Stimulated activated CD4-positive, alpha-beta T cell treated with anti-CD3 and anti-CD28 coated beads, Interleukin-15, amount 100 ng/mL, for 24 hours (primary cell): ENCODE measurements at places on chromosomes 2 and 18.

GRCh38 chr2:105877945-105878344 lies 133.2 kb downstream of the NCK2 start:
- no peak for DNase-seq

DNA sequence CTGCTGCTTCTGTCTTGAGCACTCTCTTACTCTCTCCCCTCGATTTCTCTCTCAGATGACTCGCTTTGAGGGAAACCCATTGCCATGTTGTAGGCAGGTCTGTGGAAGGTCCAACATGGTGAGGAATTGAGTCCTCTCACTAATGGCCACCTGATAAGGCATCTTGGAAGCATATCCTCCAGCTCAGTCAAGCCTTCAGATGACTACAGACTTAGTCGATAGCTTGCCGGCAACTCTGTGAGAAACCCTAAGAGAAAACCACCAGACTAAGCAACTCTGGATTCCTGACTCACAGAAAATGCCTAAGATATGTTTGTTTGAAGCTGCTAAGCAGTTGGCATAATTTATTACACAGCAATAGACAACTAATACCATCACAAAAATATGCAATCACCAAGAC lies 51.2 kb downstream of the WDR75 start:
- DNase-seq: no peak

- peak; percentile 75 for DNase-seq
Observed at GRCh38 chr2:199739413-199740110, 111.4 kb downstream of the FTCDNL1 start.

DNA sequence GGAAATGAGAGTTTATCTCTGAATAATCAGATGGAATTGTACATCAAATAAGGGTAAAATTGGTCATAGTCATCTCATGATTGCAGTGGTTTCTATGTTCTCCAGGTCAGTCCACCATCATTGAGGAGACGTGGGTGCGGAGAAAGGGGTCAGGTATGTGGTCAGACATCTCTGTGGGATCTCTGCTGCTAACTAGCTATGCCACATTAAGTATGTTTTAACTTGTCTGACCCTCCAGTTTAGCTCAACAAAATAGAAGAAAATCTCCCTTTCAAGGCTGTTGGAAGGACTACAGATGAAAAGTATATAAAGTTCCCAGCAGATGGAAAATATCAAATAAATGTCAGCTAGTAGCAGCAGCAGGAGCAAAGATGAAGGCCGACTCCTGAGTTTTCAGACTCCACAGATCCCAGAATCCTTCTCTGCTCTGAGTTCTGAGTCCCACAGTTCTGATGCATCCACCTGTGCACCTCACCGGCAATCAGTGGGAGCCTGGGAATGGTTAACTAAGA lies 106.6 kb upstream of the CYP1B1 start:
- DNase-seq: no peak

GRCh38 chr18:69226971-69227370 lies 173.7 kb upstream of the DOK6 start:
- no peak for DNase-seq

- no peak for DNase-seq
Observed at GRCh38 chr18:31185186-31185950, 22.7 kb upstream of the DSC1 start.

DNA sequence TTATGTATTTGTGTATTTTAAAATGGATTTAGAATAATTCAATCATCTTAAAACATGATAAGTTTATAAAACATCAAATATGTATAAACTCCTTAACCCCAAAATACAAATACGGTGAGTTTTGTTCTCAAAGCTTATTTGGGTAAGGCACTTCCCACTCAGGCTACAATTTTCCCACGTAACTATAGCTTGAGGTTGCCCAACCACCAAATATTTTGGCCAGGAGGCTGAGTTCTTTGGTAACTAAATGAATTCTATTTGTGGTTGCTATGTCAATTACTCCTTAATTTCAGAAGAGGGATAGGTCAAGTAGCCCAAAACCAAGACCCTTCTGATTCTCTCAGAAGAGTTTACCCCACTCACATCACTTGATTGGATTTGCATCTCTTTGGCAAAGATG lies 70.4 kb downstream of the MYL12B start:
- DNase-seq: no peak

DNA sequence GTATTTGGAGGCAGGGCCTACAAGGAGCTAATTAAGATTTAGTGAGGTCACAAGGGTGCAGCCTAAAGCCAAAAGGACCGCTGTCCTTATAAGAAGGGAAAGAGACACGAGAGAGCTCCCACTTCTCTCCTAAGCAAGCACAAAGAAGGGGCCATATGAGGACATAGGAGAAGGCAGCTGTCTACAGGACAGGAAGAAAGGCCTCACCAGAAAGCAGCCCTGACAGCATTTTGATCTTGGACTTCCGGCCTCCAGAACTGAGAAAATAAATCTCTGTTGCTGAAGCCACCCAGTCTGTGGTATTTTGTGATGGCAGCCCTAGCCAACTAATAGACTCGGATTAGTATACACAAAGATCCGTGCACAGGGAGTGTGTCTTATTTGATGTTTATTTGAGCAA lies 139.7 kb downstream of the B3GNT2 start:
- no peak for DNase-seq

GRCh38 chr2:70903171-70903570 lies 32.5 kb upstream of the ATP6V1B1 start:
- DNase-seq: no peak

DNA sequence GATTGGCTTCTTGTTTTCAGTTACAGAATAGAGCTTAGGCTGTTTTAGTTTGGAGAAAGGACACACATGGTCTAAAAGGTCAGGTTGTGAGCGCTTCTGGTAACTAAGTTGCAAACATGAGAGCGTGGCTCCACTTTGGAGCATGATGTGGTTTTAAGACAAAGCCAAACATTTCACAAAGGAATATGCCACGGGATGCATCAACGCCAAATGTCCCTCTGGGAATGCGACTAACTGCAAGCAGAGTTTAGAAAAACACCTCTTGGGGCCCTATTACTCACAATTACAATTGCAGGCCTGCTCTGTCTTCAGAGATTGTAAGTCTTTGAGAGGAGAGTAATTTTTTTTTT lies 25.4 kb downstream of the MYO7B start:
- DNase-seq: no peak

DNA sequence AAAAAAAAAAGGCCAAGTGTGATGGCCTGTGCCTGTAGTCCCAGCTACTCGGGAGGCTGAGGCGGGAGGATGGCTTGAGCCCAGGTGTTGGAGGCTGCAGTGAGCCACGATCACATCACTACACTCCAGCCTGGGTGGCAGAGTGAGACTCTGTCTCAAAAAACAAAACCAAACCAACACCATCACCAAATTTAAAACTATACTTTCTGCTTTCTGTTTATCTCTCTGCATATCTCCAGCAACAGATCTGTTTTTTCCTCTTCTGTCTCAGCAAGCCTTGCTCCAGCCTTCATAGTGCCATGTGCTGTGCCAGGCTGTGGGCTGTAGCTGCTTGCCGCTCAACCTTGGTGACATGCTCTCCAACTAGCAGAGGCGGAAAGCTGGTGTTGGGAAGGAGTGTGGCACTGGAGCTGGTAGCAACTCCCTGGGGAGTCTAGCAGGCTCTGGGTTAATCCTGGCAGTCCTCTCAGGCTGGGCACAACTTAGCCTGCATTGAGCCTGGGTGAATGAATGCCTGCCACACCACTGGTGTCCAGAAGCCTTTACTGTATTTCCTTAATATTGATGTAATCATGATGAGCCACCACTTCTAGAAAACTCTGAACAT lies 204.1 kb downstream of the LDLRAD4 start:
- no peak for DNase-seq

- no peak for DNase-seq
Observed at GRCh38 chr2:229124136-229124535, 147.0 kb downstream of the PID1 start.

GRCh38 chr2:186328838-186329237 lies 157.2 kb upstream of the ZC3H15 start:
- no peak for DNase-seq

- DNase-seq: no peak
Observed at GRCh38 chr2:9556121-9556743, 602 bp upstream of the ADAM17 start.

DNA sequence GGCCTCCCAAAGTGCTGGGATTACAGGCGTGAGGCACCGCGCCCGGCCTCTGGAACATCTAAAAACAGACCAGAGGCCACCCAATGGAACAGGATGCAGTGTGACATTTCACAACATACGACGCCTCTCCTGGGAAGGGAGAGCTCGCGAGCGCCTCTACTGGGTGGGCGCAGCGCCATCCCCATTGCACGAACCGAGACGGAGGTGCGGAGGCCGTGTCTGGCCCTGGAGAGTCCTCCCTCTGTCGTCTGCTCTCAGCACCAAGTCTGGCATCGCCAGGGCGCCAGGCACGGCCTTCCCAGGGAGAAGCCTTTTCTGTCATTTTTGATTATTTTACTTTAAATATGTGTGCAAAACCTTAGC lies 9.4 kb upstream of the GBX2 start:
- peak; percentile 68 for DNase-seq

- DNase-seq: no peak
Observed at GRCh38 chr2:199910338-199911051, 598 bp upstream of the C2orf69 start.

GRCh38 chr2:66539452-66539851 lies 104.5 kb downstream of the MEIS1 start:
- no peak for DNase-seq

GRCh38 chr2:165969227-165969626 lies 15.7 kb upstream of the TTC21B start:
- no peak for DNase-seq

DNA sequence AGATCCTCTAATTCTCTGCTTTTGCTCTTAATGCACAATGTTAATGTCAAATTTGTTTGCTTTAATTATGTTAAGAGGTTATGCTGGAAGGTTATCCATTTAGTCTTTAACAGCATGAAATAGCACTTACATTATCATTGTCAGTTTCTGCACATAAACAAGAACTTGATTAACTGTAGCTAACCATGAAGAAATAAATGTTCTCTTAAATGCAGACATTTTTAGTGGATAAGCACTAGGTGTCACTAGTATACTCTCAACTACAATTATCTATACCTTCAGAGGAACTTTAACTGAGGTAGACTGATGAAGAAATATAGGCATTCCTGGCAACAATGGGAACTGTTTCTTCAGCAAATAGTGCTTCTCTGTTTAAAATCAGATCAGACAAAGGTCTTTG lies 178.8 kb upstream of the CHST9 start:
- DNase-seq: no peak

GRCh38 chr18:77124452-77124922 lies 8.1 kb downstream of the MBP start:
- peak; percentile 74 for DNase-seq

DNA sequence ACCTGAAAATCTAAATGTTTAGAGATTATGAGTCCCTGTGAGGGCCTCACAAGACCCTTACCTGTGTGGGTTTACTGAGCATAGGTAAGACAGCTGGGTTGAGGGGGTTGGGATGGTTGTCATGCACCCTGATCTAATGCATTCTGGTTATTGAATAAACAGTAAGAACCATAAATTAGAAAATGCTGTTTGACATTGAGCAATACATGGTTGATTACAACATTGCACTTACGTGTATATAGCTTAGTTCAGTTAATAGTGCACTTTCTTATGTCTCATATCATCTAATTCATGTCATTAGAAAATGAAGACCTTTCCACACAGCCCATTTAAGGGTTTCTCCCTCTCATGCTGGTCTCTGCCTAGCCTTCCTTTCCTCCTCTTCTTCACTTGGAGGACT lies 253.5 kb upstream of the ATP5MC3 start:
- no peak for DNase-seq

DNA sequence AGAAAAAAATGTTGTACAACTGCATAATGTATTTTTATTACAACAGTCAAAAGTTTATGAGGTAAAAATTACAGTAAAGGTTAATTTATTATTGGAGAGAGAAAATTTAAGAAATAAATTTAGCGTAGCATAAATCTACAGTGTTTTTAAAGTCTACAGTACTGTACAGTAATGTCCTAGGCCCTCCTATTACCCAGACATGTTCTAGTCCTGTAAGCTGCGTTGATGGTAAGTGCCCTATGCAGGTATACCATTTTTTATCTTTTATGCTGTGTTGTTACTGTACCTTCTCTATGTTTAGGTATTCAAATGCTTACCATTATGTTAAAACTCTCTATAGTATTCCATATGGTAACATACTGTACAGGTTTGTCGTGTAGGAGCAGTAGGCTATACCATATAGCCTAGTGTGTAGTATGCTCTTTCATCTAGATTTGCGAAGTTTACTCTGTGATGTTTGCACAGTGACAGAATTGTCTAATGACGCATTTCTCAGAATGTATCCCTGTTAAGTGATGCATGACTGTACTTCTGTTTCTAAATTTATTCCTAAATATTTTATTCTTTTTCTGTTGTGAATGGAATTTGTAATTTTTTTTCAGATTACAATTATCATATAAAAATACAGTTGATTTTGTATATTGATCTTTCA lies 24.5 kb downstream of the ABI2 start:
- DNase-seq: no peak

GRCh38 chr2:109499566-109499965 lies 114.2 kb downstream of the SEPTIN10 start:
- DNase-seq: no peak

- peak; percentile 87 for DNase-seq
Observed at GRCh38 chr2:42102024-42102590, 54.3 kb downstream of the PKDCC start.

DNA sequence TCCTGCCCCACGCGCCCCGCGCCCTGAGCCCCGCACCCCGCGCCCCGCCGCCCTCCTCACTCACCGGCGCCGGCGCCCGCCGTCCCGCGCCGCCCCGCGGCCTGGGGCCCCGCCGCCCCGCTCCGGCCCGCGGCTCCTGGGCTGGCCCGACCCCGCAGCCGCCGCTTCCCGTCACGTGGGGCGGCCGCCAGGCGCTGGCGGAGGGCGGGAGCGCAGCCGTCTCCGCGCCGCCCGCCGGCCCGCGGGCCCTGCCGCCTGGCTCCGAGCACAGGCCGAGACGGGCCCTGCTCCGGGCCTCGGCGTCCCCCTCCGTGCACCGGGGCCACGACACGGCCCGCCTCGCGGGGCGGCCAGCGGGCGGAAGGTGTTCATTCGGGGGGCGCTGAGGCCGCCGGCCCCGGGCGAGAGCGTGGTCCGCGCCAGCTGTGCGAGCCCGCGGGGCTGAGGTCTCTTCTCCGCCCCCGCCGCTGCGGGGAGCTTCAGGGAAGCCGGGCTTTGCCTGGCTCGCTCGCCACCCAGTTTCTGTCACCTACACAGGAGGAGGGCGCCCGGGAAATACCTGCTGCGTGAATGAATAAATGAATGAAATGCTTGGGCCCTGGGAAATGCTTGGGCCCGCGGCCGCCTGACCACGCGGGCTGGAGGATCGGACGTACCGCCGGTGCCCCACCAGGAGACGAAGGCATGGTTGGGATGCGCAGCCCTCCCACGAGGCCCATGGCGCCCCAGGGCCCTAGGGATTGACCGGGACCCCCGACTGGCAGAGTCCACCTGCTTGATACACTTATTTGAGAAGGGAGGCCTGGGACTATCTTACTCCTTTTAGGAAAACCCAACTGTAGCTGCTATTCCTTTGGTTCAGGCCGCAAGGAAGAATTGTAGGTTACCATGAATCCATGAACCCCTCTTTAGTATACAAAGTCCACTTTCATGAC lies at the start of gene TGFBRAP1:
TSS of gene TGFBRAP1 (minus strand) at position 175 of the 935 bp plus-strand sequence. CDS start 21,434 bp downstream, outside the sequence.
- peak; percentile 66 for DNase-seq
